ENCODE measurements at places on chromosomes 7 and 10.

DNA sequence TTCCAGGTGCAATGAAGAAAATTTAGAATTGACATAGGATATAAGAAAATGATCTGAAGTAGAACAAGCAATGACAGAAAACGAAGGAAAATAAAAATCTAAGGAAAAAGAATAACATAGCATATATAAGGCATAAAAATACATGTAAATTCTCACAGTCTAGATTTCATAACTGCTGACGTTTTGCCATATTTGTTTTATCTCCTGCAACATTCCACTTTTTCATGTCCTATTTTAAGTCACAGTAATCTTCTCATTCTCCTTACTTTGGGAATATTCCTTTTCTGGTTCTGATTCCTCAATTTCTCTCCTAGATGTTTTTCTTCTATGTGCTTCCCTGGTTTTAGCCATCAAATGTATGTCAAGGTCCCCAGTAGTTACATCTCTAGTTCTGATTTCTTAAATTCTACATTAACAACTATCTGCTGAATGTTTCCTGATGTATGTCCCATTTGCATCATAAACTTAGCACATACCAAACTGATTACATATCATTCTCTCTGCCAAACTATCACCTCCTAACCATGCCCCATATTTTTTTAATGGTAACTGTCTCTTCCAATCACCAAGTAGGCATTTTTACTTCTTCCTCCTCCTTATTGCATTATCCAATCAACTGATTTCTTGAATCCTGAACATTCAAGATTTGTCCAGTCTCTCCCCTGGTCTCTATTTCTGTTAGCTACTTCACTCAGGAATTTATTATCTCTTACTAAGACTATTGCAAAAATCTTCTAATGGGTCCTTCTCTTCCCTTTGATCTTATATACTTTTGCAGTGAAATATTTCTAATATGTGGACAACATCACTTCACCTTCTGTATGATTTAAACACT lies 171.3 kb downstream of the DNAJC1 start:
- peak; percentile 20 for DNase-seq

DNA sequence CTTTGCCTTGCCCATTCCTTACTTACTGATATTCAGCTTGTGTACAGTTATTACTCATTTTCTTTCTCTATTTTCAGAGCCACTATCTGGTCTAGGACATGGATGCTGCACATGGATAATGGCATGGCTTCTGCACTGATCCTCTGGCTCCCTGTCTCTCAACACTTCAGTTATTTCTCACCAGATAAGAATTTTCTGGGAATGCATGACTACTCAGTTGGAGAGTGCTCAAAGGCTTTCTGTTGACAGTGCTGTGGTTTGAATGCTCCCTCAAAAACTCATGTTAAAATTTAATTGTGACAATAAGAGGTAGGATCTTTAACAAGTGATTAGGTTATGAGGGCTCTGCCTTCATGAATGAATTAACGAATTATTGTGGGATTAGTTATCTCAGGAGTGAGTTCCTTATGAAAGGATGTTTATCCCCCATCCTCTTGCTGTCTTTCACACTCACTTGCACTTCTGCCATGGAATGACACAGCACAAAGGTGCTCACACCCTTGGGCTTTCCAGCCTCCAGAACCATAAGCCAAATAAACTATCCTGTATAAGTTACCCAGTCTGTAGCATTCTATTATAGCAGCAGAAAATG lies 16.1 kb upstream of the PIK3CG start:
- peak; percentile 72 for DNase-seq

- DNase-seq = peak; percentile 98
These were observed 259.1 kb downstream of the KLF6 start for GRCh38 chr10:3525832-3526449.

DNA sequence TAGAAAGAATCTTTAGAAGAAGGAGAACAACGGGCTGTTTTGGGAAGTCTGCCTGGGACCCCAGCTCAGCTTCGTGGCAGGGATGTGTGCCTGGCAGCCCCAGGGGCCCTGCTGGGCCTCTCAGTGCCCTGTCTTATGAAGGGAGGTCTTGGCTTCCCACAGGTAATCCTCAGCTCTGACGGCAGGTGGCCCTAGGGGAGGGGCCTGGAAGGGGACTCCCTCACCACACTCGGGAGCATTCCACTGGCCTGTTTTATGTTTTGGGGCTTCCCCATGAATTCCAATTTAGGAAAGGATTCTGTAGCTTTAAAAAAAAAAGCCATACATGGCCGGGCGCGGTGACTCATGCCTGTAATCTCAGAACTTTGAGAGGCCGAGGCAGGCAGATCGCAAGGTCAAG lies 3.0 kb upstream of the DMBT1 start:
- DNase-seq = no peak

DNA sequence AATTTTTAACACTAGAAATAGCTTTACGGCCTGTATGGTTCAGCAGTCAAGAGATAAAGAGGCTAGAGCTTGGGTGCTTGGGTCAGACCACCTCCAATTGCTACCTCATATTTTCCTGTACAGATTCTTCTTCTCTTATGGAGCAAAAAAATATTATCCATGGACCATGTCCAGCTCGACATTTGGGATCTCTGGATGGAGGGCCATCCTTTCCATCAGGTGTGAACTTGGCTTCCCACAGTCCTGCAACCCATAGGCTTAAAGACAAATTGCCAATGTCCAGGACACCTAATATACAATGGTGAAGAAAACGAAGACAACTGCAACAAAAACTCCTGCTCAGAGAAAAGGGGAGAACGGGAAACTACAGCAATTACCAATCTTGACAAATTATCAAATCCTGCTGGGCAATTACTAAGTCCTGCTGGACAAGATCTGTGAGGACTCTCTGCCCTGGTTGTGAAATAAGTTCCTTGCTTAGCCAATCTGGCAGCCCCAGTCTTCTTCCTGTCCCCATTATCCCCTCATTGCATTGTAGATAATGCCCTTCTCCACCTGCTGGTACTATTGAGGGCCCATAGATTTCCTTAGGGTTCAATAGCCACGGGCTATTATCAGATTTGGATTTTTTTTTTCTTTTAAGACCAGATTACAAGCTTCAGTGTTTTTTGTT lies 42.0 kb upstream of the BRAF start:
- no peak for DNase-seq

GRCh38 chr10:122112625-122113160 lies 123.7 kb downstream of the TACC2 start:
- peak; percentile 95 for DNase-seq

DNA sequence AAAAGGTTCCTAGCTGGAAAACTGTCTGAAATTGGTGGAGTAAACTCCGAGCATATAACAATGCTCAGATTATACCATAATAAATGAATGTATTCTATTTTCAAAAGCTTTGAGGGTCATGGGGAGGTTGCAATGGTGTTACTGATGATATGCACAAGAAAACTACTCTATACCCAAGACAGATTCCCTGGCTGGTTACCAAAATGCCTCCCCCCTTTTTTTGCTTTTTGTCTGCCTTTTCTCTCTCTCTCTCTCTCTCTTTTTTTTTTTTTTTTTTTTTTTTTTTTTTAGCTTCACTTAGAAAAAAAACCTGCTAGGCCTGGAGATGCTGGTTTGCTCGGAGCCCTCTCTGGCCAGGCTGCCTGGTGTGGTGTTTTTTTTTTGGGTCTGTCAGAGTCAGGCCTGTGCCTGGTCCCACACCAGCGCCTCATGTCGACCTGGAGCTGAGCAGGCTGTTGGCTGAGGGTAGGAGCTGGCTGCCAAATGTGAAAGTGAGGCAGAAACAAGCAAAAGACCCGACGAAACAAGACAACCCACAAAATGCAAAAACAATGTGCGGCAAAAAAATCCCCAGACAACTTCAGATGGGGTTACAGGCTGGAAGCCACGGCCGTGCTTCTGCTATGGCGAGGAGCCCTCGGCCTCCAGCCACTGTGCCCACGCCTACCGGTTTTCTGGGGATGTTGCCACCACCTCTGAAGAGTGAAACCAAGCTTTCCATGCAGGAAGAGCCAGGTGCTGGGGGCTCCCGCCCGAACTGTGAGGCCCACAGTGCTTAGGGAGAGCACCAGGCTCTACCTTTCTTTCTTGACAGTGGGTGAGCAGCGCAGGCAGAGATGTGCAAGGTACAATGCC lies 59.9 kb upstream of the EFCAB10 start:
- no peak for DNase-seq

GRCh38 chr10:14126697-14127440 lies 203.9 kb downstream of the FRMD4A start:
- peak; percentile 13 for DNase-seq
